Activated CD4-positive, alpha-beta T cell treated with anti-CD3 and anti-CD28 coated beads for 36 hours (primary cell): ENCODE measurements at places on chromosomes 5 and 9. TPM values are rescaled to one million over a fixed set of nuclear protein-coding genes. Genes with fewer than 3 reads are reported as not detected.
A peak's percentile ranks its signal among the peaks of the same experiment; 100 is the strongest.

GRCh38 chr5:172802112-172802511, 31.1 kb upstream of the DUSP1 start:
- H3K36me3 ChIP-seq: no peaks in the 10 kb centered on the region
- no peak overlapping the region for H3K27ac ChIP-seq
- H3K4me1 ChIP-seq: peaks cover 17% of the 10 kb centered on the region
- no peaks in the 10 kb centered on the region for H3K27me3 ChIP-seq

GRCh38 chr5:169719360-169720314, 82.6 kb downstream of the DOCK2 start:
- no peak for DNase-seq
- peak overlapping the region; percentile 47 for H3K27ac ChIP-seq
- no peaks in the 10 kb centered on the region for H3K27me3 ChIP-seq
- no peak overlapping the region for H3K4me3 ChIP-seq

DNA sequence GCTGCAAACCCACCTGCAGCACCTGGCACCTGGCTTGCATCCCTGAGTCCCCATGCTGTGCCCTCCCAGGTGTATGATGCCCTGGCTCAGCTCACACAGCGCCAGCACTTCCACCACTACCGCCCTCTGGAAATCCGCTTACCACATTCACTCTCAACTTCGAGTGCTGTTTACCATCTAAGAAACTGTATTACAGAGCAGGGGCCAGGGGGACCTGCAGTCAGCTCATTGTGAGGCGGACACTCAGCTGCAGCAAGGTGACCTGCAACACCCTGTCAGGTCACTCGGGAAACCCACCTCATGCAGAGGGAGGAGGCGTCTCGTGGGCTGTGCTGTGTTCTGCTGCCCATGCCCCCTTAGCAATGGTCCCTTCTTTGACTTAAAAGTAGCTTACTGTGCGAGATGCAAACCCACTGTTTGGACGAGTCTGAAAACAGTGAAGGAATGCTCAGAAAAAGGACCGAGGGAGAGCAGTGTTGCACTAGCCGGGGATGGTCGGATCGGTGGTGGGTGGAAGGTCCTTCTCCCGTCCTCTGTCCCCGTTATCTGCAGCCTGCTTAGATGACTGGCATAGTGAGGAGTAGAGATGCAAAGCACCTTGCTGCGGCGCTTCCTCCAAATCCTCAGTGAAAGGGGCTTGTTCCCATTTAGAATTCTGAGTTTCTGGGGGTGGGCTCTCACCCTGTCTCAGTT, 55.2 kb upstream of the CTSL start:
- H3K27me3 ChIP-seq: no peaks in the 10 kb centered on the region
- no peak overlapping the region for H3K4me3 ChIP-seq
- peaks cover 3% of the 10 kb centered on the region for H3K4me1 ChIP-seq

DNA sequence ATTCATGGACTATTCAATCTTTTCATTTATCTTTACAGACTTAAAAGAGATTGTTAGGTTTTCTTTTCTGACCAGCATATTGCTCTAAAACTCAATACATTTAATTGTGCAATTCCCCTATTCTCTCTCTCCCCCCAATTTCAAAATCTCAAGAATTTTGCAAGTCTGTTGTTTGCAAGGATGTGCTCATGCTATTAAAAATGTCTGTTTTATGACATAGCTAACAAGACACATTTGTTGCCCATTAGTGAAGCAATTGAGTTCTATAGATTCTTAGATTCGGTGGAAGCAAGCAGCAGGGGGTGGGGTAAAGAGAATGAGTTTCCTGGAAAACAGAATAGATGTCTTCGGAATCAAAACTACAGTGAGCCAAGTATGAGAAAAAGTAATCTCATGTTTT, 8.5 kb upstream of the CSNK1A1 start:
- peaks cover 30% of the 10 kb centered on the region for H3K4me1 ChIP-seq
- no peak overlapping the region for H3K27ac ChIP-seq
- H3K27me3 ChIP-seq: no peaks in the 10 kb centered on the region
- no peak overlapping the region for H3K4me3 ChIP-seq
- no peaks in the 10 kb centered on the region for H3K36me3 ChIP-seq

- H3K4me1 ChIP-seq: peaks cover 45% of the 10 kb centered on the region
- H3K36me3 ChIP-seq: peaks cover 17% of the 10 kb centered on the region
- H3K27ac ChIP-seq: peak overlapping the region; percentile 66
- H3K27me3 ChIP-seq: no peaks in the 10 kb centered on the region
- no peak overlapping the region for H3K4me3 ChIP-seq
- DNase-seq: no peak
Measured at GRCh38 chr5:157821405-157821804, 37.5 kb downstream of the CLINT1 start.

- H3K4me1 ChIP-seq: no peaks in the 10 kb centered on the region
- H3K27ac ChIP-seq: no peak overlapping the region
- no peak for DNase-seq
Measured at GRCh38 chr9:21311889-21312288, 6.8 kb upstream of the IFNA5 start.

GRCh38 chr5:128084228-128085167, 932 bp downstream of the SLC12A2 start:
- peak overlapping the region; percentile 82 for H3K27ac ChIP-seq
- peaks cover 18% of the 10 kb centered on the region for H3K36me3 ChIP-seq
- H3K4me1 ChIP-seq: peaks cover 42% of the 10 kb centered on the region

DNA sequence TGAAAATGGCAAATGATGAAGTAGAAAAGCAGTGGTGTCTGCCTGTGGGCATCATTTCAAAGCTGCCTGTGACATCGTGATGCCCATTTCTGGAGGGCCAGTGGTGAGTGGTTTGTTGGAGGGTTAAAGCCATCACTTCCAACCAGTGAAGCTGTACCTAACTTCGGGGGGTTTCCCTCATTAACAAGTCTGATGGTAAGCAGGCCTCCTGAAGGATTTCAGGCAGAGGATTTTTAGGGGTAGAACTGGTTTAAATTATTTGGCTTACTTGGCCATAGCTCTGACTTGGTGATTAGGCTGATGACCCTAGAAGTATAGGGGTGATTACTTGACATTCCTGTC, 10.7 kb downstream of the TNFAIP8 start:
- H3K4me3 ChIP-seq: peak overlapping the region; percentile 57
- H3K27ac ChIP-seq: peak overlapping the region; percentile 95
- peaks cover 84% of the 10 kb centered on the region for H3K36me3 ChIP-seq
- peak; percentile 56 for DNase-seq
- no peaks in the 10 kb centered on the region for H3K27me3 ChIP-seq

GRCh38 chr5:62974623-62975022, 396.0 kb downstream of the LRRC70 start:
- H3K27ac ChIP-seq: no peak overlapping the region
- H3K4me3 ChIP-seq: no peak overlapping the region
- no peak for DNase-seq
- H3K36me3 ChIP-seq: no peaks in the 10 kb centered on the region
- no peaks in the 10 kb centered on the region for H3K27me3 ChIP-seq

- DNase-seq: no peak
- no peak overlapping the region for H3K27ac ChIP-seq
- H3K27me3 ChIP-seq: peaks cover 4% of the 10 kb centered on the region
- no peaks in the 10 kb centered on the region for H3K4me1 ChIP-seq
Measured at GRCh38 chr9:135616619-135617537, 22.5 kb downstream of the GLT6D1 start.

- H3K36me3 ChIP-seq: no peaks in the 10 kb centered on the region
- peaks cover 5% of the 10 kb centered on the region for H3K27me3 ChIP-seq
- H3K4me3 ChIP-seq: no peak overlapping the region
- H3K27ac ChIP-seq: no peak overlapping the region
- DNase-seq: no peak
Measured at GRCh38 chr5:61313960-61314681, 17.9 kb upstream of the ZSWIM6 start.

GRCh38 chr9:124684169-124684568, 86.9 kb downstream of the NR6A1 start:
- H3K27me3 ChIP-seq: peaks cover 9% of the 10 kb centered on the region
- no peak overlapping the region for H3K4me3 ChIP-seq
- H3K36me3 ChIP-seq: no peaks in the 10 kb centered on the region
- H3K4me1 ChIP-seq: no peaks in the 10 kb centered on the region
- H3K27ac ChIP-seq: no peak overlapping the region

GRCh38 chr9:134413890-134414623, 87.8 kb downstream of the RXRA start:
- no peak for DNase-seq
- H3K27me3 ChIP-seq: no peaks in the 10 kb centered on the region
- H3K4me1 ChIP-seq: no peaks in the 10 kb centered on the region

DNA sequence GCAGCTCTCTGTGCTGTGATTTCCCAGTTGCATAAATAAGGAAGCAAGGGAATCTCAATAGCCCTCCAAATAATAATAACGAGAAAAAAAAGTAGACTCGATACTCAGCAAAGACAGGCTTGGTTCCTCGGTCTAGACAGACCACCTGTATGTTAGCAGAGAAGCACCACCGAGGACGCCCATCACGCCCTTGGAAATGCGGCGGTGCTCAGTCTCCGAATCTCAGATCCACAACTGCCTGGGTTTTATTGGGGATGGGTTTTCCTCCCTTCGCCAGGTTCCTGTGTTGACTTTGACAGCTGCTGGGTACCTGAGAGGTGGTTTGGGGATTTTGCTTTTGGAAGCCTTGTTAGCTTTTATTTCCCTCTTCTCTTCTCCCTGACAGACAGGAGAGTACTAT, 7.2 kb downstream of the DAB2IP start:
- no peak overlapping the region for H3K27ac ChIP-seq
- H3K27me3 ChIP-seq: peaks cover 22% of the 10 kb centered on the region
- no peaks in the 10 kb centered on the region for H3K4me1 ChIP-seq
- H3K36me3 ChIP-seq: no peaks in the 10 kb centered on the region
- no peak for DNase-seq
- no peak overlapping the region for H3K4me3 ChIP-seq

DNA sequence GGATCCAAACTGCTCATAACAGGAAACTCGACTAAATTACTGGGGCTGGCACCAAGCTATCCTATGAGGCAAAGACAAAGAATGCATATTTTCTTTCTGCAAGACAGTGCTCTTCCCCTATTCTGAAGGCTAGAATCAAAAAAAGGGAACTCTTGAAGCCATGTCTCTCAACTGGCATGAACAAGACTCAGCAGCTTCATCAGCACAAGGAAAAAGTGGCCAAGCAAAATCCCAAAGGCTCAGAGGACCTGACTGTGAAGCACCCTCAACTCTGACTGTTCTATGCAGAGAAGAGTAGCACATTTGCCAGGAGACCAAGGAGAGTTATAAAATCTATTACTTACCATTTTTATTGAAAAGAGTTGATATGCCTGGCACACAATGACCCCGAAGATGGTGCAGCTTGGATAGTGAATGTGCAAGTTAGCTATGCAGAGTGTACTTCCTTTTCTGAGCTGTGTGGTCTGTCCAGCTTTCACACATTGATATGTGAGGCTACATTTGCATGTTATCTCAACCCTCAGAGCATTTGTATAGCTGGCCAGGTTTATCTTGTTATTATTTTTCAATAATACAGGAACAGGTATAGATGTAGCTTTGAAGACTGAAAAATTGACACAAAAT, 51.0 kb upstream of the FYB1 start:
- no peak for DNase-seq
- H3K27me3 ChIP-seq: no peaks in the 10 kb centered on the region
- H3K36me3 ChIP-seq: no peaks in the 10 kb centered on the region
- no peak overlapping the region for H3K27ac ChIP-seq
- peaks cover 32% of the 10 kb centered on the region for H3K4me1 ChIP-seq

GRCh38 chr5:122093415-122094180, 15.5 kb upstream of the LOX start:
- no peak overlapping the region for H3K27ac ChIP-seq
- no peak for DNase-seq
- H3K36me3 ChIP-seq: no peaks in the 10 kb centered on the region
- no peak overlapping the region for H3K4me3 ChIP-seq

GRCh38 chr9:13485068-13485596, 205.6 kb upstream of the MPDZ start:
- H3K27ac ChIP-seq: no peak overlapping the region
- no peak overlapping the region for H3K4me3 ChIP-seq
- no peak for DNase-seq
- H3K27me3 ChIP-seq: no peaks in the 10 kb centered on the region

DNA sequence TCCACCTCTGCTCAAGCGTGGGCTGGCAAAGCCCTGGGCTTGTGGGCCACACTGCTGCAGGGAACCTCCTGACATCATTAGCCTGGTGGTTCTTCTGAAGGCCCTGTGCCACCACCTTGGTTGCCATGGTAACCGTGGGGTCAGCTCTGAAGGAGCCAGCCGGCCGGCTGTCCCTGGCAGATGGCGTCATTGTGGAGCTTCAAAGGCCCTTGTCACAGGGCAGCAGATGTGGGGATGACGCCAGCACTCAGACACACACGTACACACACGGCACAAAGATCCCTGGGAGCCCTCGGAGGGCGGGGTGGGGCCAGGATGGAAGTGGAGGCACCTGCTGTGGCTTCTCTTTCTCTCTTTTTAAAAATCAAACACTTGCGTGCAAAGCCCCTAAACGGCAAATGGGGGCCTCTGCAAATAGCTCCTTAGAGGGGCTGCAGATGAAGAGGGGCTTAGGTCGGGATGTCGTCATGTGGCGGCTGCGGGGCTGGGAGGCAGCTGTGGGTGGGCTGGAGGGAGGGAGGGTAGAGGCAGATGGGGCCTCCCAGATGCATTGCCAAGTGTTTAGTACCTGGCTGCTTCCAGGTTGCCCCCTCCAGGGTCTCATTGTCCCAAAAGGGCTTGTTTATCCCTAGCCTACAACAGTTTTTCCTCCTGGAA, 19.5 kb upstream of the RPL26L1 start:
- H3K27ac ChIP-seq: no peak overlapping the region
- no peak for DNase-seq
- no peaks in the 10 kb centered on the region for H3K27me3 ChIP-seq
- H3K36me3 ChIP-seq: peaks cover 5% of the 10 kb centered on the region
- H3K4me1 ChIP-seq: no peaks in the 10 kb centered on the region

GRCh38 chr5:167908606-167909005, 382.8 kb upstream of the WWC1 start:
- no peak for DNase-seq
- no peaks in the 10 kb centered on the region for H3K36me3 ChIP-seq
- no peaks in the 10 kb centered on the region for H3K4me1 ChIP-seq
- H3K27ac ChIP-seq: no peak overlapping the region

DNA sequence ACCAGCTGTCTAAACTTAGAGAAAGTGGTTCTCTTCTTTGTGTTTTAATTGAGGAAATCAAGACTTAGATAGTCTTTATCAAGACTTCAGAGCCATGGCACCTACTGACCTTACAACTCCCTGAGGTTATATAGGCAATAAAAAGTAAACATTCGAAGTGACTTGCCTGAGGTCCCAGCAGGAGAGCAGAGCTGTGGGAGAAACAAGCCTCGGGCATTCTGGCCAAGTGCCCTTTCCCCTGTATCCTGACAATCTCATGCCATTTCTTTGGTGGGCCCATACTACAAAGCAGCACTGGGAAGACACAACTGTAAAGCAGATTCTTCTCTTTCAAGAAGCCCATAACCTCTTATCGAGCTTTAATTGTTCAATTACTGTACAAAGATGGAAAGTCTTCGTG, 23.1 kb downstream of the FREM1 start:
- no peaks in the 10 kb centered on the region for H3K36me3 ChIP-seq
- DNase-seq: no peak
- no peak overlapping the region for H3K27ac ChIP-seq
- peaks cover 2% of the 10 kb centered on the region for H3K27me3 ChIP-seq
- H3K4me3 ChIP-seq: no peak overlapping the region
- no peaks in the 10 kb centered on the region for H3K4me1 ChIP-seq

CD14 gene
- total RNA-seq: 0.43 TPM

ADAMTS16 gene
- total RNA-seq: not detected

LRRC70 gene
- total RNA-seq: 0.58 TPM

ZDHHC12 gene
- total RNA-seq: 49.5 TPM

C1QTNF2 gene
- not detected for total RNA-seq

PHF24 gene
- total RNA-seq: 0.18 TPM

GMCL2 gene
- total RNA-seq: not detected

PCDHA3 gene
- total RNA-seq: not detected

SPRY4 gene
- 0.93 TPM for total RNA-seq

SPATA9 gene
- total RNA-seq: not detected

PKD2L2 gene
- 0.30 TPM for total RNA-seq

KCNT1 gene
- total RNA-seq: not detected

PTPRD gene
- total RNA-seq: not detected

PTCD2 gene
- 14.1 TPM for total RNA-seq
